ENCODE measurements at places on chromosomes 4 and X.

DNA sequence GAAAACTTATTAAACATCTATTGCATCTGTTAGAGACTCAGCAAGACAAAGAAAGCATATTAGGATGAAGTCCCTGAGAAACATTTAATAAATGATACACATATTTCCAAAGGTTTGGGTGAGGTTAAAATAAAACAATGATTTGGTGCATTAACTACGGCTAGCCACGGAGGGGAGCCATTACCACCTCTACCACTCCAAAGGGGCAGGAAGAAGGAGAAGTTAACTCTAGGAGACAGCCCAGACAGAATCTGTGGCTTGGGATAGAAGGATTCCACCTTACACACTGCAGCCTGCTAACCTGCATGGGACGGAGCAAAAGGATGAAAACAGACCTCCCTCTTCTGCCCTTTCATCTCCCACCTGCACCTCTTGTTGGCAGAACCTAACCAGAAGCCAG is 189.1 kb upstream of the C1QTNF7 start:
- no peak for DNase-seq

GRCh38 chr4:106358899-106359298 is 9.7 kb downstream of the GIMD1 start:
- no peak for DNase-seq

DNA sequence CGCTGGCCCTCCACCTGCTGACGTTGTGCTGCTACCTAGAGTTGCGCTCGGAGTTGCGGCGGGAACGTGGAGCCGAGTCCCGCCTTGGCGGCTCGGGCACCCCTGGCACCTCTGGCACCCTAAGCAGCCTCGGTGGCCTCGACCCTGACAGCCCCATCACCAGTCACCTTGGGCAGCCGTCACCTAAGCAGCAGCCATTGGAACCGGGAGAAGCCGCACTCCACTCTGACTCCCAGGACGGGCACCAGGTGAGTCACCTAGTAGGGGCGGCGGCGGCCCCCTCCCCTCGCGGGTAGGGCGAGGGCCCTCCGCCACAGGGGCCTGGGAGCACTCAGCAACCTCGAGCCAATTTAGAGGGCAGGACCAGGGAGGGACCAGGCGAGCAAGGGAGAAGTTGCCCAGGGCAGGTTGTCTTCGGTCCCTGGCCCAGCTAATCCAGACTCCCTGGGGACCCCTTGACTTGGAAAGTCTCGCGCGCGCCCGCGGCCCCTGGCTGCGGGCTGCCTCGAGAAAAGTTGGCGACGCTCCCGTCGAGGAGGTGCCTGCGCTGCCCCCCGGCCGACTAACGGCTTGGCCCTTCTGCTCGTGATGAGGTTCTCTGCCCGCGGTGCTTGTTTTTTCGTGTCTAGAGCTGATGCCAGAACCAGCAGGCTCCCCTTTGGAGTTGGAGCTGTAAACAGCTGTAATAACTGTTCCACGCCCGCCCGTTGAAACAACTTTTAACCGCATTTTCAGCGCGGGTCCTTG is 717 bp downstream of the EDA start:
- no peak for DNase-seq

GRCh38 chrX:40260146-40260747 is 162.5 kb upstream of the BCOR start:
- no peak for DNase-seq

GRCh38 chr4:138916763-138917162 is 98.8 kb upstream of the NOCT start:
- no peak for DNase-seq

DNA sequence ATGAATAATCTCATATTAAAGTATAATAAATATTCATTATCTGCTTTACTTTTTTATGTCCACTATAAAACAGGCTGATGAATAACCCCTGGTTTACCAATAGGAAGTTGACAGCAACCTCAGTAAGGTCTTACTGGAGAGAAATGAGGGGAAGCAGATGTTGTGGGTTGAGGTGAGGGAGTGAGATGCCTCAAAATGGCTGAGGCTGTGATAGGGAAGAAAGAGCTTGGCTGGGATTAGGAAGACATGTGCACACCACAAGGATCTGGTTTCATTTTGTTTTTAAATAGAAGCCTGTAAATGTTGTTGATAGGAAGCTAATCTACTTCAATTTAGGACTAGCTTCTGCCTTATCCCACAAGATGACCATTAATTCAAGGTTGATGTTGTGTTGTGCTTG is 14.4 kb upstream of the CYBB start:
- DNase-seq, result no peak

- DNase-seq, result no peak
Measured at GRCh38 chr4:2743518-2744445, 12.4 kb downstream of the TNIP2 start.

DNA sequence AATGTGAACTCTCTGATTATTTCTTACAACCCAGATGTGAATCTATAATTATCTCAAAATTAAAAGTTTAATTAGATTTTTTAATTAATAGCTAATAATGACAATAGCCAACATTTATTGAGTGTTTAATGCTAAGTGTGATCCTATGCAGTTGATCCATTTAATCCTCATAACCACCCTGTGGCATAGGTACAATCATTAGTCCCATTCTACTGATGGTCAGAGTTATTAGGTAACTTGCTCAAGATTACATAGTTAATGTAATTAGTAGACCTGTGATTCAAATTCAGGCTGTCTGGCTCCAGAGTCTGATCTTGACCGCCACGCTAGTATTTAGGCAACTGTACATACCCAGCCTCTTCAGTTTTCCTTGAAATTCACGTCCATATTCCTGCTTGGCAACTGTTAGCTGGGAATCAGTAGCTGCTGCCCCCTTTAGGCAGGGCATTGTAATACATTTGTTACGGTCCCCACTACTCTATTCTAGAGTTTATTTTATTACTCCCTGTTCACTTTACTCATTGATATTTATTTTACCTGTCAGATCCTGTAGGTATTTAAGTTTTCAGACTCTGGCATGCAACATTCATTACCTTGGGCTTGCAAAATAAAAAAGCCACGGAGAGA is 20.6 kb upstream of the TEC start:
- DNase-seq, result no peak

- no peak for DNase-seq
Measured at GRCh38 chr4:2007804-2008670, 737 bp downstream of the NELFA start.

DNA sequence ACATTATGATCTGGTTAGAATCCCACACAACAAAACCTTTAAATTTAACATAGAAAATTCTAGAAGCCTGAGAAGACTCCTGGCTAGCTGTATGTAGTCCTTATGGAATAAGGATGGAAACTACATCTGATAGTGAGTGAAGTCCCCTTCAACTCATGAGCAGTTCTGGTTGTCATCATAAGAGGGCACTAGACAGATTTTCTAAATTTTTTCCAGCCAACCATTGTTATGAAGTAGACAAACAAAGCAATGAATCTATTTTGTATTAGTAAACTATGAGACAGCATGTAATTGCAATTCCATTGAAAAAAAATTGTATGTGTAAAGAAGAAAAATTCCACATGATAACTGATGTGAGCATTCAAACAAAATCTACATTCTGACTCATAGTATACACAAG is 35.2 kb downstream of the PWWP3B start:
- DNase-seq, result no peak

DNA sequence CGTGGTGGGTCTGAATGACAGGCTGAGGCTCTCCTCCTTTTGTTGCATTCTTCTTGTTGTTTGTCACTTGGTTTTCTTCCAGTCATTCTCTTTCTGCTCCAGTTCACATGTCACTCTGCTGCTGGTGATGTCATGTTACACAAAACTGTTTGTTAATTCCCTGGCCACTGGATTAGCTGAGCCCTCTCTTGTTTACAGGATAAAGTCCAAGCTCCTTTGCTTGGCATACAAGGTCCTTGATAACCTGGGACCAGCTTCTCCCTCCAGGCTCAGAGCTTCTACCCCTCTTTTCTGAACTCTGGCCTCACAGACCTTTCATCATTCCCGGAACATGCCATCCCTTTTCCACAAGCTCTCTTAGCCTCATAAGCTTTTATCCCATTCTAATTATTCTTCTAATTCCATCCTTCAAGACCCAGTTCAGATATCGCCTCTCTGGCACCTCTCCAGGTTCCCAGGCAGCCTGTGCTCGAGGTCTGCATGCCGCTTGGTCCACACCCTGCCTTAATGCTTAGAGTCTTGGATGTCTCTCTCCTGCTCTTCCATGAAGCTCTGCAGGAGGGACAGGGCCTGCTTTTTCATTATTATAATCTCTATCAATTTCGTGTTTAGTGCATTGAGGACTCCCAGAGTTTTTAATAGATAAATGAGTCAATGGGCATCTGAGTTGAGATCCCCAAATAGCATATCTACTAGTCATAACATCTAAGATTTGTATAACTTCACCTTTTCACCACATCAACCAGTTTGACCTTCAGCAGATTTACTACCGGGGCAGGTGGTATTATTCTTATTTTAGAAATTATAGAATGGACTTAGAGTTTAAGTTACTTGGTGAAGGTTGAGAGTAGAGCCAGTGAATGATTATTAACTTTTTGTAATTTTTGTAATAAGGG is 98.7 kb downstream of the TMEM131L start:
- DNase-seq, result no peak

- DNase-seq, result no peak
Measured at GRCh38 chr4:105357258-105357980, 116.4 kb downstream of the PPA2 start.

GRCh38 chr4:24809815-24810405 is 14.5 kb downstream of the SOD3 start:
- DNase-seq, result no peak

- DNase-seq, result no peak
Measured at GRCh38 chr4:113881256-113881655, 98.2 kb downstream of the ARSJ start.

DNA sequence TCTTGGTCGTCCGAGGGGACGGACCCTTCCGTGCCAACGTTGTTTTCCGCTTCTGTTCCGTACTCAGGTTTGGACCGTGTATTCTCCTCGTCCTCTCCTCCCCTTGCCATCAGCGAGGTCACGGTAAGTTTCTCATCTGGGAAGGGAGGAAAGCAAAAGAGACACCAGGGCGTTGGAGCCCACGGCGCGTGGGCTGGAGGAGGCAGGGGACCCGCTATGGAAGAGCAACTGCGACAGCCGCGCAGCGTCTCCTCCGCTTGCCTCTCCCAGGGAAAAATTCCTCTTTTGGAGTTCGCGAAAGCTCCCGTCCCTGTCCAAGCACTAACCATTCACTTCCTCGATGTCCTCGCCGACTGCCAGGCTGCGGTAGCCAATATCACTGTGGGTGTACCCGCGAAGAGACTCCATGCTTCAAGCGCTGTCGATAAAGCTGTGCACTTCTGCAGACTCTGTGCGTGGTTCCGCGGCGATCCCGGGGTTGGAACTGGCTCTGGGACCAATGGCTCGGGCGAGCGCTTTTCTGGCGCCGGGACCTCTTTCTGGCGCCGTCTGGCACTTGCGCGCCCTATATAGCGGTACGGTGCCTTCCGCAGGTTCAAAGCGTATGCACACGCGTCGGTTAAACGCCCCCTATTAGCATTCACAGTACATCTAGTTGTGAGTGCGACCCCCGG is at the start of gene ESX1:
Gene ESX1, minus strand, starts transcription at position 492 of the 674 bp plus-strand sequence. Its CDS starts 84 bp downstream, at position 408.
- no peak for DNase-seq

- no peak for DNase-seq
Measured at GRCh38 chr4:71713611-71714203, 70.2 kb downstream of the GC start.

DNA sequence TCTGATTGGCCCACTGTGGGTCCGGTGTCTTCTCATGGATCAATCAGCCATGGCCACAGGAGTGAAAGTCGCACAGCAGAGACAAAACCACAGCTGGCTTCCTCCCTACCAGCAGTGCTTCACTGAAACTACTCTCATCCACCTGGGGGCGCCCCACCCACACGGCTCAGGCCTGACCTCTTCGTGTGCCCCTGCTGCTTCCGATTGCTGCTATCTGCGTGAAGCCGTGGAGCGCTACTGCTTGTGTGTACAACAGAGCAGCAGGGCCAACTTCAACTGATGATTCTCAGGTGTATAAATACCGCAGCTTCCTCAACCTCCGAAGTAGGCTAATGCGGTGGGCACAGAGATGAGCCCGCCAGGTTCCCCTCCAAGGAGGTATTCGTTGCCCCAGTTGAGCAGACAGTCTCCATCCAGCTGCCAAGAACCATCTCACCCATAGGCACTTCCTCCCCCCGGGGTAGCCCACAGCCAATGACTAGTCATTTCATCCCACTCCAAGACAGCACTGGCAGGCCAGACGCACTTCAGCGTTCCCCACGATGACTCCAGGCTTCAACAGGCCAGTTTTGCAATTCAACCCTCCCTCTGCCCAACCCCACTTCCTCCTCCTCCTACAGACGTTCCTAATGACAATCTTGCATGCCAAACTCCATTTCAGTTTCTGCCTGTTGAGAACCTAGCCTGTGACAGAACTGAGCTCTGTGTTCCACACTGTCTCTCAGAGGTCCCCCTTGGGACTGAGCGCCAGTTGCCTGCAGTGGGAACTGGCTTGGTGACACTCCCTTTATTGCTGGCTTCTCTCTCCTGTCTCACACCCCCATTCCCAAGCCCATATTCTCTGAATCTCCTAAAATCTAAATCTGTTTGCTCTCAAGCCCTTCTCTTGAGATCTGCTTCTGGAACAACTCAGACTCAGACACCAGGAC is 41.3 kb upstream of the ATP6AP2 start:
- DNase-seq, result peak; percentile 23
